ENCODE measurements at places on chromosomes 5 and 9.

DNA sequence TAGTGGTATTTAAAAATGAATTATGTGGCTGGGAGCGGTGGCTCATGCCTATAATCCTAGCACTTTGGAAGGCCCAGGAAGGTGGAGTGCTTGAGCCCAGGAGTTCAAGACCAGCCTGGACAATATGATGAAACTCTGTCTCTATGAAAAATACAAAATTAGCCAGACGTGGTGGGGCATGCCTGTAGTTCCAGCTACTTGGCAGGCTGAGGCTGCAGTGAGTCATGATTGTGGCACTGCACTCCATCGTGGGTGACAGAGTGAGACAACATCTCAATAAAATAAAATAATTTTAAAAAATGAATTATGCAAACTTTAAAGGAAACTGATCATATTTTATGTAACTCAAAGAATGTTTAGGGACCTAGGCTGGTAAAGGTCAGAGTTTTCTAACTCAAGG, 310.8 kb upstream of the DMRT1 start:
- no peak for DNase-seq

GRCh38 chr9:18739641-18740318, 265.8 kb downstream of the ADAMTSL1 start:
- no peak for DNase-seq

GRCh38 chr5:72378639-72379289, 58.6 kb downstream of the PTCD2 start:
- no peak for DNase-seq

DNA sequence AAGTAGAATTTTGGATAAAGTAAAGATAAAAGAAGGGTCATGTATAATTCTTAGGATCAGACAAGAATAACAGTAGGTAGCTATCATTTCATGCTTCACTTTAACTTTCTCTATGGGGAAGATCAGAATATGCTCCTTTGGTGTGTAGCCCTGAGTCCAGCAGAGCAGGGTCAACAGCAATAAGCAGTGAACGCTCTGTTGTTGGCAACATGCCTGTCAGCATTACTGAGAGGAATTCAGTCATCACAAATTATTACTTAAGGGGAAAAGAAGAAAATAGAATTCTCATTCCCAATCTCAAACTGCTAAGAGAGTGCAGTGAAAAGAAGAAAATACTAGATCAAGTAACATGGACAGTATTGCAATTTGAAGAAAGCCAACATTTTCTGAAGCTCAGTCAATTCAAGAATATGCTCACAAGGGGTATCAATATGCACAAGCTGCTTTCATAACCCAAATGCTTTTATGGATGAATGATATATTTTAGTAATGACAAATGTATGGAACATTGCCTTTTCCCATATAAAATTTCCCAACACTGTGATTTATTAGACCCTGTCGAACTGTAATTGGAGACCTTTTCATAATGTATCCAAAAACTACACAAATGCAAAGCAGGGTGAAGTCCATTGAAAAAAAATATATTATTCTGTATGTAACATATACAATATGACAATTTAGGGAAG, 1359.4 kb downstream of the EFNA5 start:
- DNase-seq: no peak

GRCh38 chr9:129557192-129558036, 63.5 kb downstream of the C9orf50 start:
- DNase-seq: no peak

- no peak for DNase-seq
Observed at GRCh38 chr5:142479150-142479549, 154.3 kb upstream of the SPRY4 start.

DNA sequence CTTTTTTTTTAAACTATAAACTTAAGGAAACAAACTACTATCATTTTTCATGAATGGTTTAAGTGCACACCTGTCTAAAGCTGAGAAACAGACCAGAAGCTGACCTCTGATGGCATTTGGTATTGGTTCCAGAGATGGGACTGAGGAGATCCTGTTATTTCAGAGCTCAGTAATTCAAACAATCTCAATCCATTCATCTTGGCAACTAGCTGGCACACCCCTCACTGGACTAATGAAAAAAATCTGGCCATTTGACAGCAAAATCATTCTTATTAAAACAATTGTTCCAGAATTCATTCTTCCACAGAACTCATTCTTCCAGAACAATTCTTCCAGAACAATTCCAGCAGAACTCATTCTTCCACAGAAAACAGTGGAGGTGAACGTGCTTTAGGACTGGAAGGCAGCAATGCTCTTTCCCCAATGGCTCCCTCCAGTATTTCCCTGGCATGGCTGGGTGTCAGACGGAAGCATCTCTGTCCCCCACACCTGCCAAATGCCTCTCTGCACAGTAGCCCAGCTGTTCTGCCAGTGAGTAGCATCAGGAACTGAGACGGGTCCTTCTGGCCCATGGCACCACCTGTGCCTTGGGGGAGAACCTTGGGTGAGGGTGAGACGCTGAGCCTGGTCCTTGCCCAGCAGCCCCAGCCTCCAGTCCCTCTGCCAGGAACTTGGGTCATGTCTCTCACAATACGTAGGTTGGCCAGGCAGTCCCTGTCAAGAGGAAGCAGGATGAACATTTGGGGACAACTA, 87.5 kb upstream of the EQTN start:
- DNase-seq: no peak

- no peak for DNase-seq
Observed at GRCh38 chr9:96651626-96652025, 3.5 kb downstream of the PRXL2C start.

DNA sequence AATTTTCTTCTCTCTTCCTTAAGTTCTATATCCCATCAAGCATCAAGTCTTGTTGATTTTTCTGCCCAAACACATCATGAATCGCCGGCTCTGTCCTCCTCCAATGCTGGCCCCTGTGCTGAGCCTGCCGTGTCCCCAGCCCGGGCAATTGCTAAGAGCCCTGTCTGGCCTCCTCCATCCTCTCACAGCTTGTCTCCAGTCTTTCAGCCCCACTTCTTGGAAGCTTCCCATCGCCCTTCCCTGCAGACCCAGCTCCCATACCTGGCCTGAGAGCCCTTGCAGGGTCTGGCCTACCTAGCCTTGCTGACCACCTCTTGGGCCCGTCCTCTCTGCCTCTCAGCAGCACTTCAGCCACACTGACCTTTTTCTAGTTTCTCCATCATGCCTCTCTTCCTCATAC, 61.9 kb downstream of the COL15A1 start:
- DNase-seq: no peak

DNA sequence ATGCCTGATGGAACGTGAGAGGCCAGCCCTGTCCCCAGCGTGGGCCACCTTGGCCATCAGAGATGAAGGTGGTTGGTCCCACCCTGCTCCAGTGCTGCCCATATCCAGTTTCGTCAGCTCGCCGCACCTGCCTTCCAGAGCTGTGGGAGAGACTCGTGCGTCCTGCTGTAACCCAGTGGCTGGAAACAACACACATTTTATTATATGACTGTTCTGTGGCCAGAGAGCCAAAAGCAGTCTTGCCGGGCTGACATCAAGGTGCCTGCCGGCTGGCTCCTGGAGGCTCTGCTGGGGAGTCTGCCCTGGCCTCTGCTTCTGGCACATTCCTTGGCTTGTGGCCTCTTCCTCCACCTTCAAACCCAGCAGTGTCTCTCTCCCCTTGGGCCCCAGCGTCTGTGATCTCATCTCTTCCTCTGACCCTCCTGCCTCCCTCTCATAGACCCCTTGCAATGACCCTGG, 94.7 kb downstream of the RXRA start:
- no peak for DNase-seq

- no peak for DNase-seq
Observed at GRCh38 chr5:180215783-180216630, 7.0 kb upstream of the RASGEF1C start.

GRCh38 chr5:80034559-80034958, 589 bp upstream of the THBS4 start:
- DNase-seq: no peak

GRCh38 chr9:98977246-98977714, 33.6 kb downstream of the COL15A1 start:
- no peak for DNase-seq

- no peak for DNase-seq
Observed at GRCh38 chr9:2192356-2192979, 177.3 kb downstream of the SMARCA2 start.

DNA sequence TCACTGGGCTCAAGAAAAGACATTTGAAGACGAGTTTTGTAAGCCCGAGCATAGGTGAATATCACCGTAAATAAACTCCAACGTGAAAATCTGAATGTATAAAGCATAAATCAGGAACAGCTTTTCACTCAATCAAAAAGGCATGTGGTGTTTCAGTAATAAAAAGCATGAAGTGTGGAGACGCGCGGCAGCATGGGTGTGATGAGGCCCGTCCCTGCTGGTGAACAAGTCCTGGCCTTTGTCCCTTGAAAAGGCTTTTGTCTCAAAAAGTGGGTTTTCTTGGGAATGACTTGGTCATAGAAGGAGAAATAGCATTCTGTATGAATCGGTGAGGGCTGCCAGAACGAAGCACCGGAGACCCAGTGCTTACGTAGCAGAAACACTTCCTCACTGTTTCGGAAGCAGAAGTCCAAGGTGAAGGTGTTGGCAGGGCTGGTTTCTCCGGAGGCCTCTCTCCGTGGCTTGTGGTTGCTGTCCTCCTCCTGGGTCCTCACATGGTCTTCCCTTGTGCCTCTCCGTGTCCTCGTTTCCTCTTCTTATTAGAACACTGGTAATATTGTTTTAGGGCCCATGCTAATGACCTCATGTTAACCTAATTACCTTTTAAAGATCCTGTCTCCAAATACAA, 24.9 kb downstream of the ROPN1L start:
- no peak for DNase-seq

- DNase-seq: no peak
Observed at GRCh38 chr5:150538007-150538917, 30.3 kb downstream of the NDST1 start.

GRCh38 chr5:79562351-79563246, 48.7 kb upstream of the HOMER1 start:
- DNase-seq: no peak

- no peak for DNase-seq
Observed at GRCh38 chr5:169336242-169336641, 35.3 kb upstream of the SLIT3 start.

- no peak for DNase-seq
Observed at GRCh38 chr9:119802621-119803020, 433.4 kb upstream of the BRINP1 start.

GRCh38 chr5:43245724-43246385, 53.8 kb downstream of the NIM1K start:
- DNase-seq: no peak

GRCh38 chr5:52791366-52791765, 3.6 kb downstream of the ITGA1 start:
- no peak for DNase-seq

- no peak for DNase-seq
Observed at GRCh38 chr5:151071021-151071420, 9.8 kb downstream of the TNIP1 start.

GRCh38 chr5:54309691-54310432, 511 bp downstream of the ARL15 start:
- peak; percentile 30 for DNase-seq

DNA sequence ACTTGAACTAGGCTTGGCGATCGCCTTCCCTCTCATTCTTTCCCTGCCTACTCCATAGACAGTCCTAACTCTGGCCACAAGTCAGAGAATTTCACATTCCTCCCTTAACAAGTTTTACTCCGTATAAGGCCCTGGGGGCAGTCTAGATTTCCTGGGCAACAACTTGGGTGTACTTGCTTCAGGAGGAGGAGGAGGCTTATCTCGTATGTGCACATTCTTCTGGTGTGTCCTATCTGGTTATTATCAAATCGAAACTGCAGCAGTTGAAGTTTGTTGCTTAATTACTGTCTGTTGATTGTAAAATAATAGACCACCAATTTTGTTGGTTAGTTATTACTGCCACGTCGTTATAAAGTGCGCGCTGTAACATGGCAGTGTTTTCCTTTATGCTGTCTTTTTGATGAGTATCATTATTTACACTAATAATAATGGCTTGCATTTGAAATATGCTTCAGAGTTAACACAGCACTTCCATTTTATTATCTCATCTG, 42.0 kb downstream of the PIP5K1B start:
- DNase-seq: no peak

DNA sequence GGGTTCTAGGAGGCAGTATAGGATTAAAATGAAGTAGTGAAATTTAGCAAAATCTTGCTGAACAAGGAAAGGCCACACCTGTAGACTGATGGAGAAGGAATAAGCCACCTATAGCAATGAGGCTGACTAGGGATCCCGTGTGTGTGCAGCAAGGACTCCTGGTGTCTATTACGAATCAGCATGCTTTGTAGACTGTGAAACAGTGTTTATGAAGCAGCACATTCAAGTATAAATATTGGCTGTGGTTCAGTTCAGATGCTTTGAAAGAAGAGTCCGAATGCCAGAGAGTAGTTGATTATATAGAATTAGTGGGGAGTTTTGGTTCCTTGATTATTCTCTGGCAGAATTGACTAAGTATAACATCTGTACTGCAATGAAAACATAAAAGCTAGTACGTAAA, 41.8 kb downstream of the CAST start:
- DNase-seq: no peak

- DNase-seq: no peak
Observed at GRCh38 chr5:10604975-10605374, 41.1 kb downstream of the ANKRD33B start.

- DNase-seq: no peak
Observed at GRCh38 chr5:87951661-87952060, 317.0 kb downstream of the TMEM161B start.

DNA sequence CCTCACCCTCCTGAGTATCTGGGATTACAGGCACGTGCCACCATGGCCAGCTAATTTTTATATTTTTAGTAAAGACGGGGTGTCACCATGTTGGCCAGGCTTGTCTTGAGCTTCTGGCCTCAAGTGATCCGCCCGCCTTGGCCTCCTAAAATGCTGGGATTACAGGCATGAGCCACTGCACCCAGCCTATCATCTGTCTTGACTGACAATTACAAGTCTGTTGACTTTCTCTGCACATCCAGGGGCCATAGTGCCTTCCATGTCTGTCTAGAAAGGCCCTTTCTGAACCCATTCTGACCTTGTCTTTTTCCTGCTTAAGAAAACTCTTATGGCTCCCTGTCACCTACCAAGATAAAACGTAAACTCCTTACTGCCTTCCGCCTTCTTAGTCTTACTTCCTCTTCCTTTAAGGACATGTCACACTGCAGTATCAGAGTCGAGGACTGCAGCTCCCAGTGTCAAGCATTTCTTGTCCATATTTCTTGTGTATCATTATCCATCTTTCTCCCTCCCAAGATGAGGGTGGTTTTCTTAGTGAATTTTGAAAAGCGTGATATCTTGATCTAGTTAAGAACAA, 49.9 kb upstream of the SHB start:
- no peak for DNase-seq

GRCh38 chr9:121640076-121640475, 11.4 kb upstream of the DAB2IP start:
- DNase-seq: peak; percentile 33

- DNase-seq: no peak
Observed at GRCh38 chr5:64978546-64978945, 209.8 kb downstream of the CWC27 start.

- no peak for DNase-seq
Observed at GRCh38 chr9:98892288-98892687, 51.4 kb upstream of the COL15A1 start.

- no peak for DNase-seq
Observed at GRCh38 chr5:138336952-138337684, 948 bp upstream of the FAM53C start.

Measured in stimulated activated CD4-positive, alpha-beta T cell treated with anti-CD3 and anti-CD28 coated beads, Interleukin-2, amount 100 ng/mL, for 24 hours (primary cell).